Lung (tissue), 17 donors: ENCODE measurements at places on chromosomes 6 and 20.
A peak's percentile ranks its signal among the peaks of the same experiment; 100 is the strongest.

GRCh38 chr6:23754197-23754596 lies 371.8 kb upstream of the NRSN1 start:
- DNase-seq = no peak

DNA sequence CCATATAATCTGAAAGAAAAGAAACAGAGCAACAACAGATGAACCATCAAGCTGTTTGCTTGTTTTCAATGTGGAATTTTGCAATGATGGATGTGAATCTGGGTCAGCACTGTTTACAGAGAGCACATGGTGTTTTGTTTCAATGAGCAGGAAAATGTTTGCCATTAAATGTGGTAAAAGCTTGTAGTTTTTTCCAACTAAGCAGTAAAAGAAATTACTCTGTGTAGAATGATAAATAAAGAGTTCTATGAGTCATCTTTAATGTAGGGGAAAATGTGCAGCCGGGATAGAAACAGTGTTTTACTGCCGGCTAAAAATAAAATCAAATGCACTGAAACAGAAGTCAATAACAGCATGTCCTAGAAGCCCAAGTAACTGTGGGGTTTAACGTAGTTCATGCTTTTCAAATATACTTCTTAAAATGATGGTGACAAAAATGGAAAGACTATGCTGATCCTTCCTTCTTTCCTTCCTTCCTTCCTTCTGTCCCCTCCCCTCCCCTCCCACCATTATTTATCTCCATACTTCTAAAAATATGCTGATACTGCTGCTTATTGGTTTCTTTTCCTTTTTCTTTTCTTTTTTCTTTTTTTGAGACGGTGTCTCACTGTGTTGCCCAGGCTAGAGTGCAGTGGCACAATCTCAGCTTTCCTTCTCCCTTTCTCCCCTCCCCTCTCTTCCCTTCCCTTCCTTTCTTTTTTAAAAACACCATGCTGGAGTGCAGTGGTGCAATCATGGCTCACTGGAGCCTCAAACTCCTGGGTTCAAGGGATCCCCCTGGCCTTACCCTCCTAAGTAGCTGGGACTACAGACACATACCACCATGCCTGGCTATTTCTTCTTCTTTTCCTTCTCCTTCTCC lies 6.3 kb upstream of the NAA20 start:
- peak; percentile 89 for DNase-seq

DNA sequence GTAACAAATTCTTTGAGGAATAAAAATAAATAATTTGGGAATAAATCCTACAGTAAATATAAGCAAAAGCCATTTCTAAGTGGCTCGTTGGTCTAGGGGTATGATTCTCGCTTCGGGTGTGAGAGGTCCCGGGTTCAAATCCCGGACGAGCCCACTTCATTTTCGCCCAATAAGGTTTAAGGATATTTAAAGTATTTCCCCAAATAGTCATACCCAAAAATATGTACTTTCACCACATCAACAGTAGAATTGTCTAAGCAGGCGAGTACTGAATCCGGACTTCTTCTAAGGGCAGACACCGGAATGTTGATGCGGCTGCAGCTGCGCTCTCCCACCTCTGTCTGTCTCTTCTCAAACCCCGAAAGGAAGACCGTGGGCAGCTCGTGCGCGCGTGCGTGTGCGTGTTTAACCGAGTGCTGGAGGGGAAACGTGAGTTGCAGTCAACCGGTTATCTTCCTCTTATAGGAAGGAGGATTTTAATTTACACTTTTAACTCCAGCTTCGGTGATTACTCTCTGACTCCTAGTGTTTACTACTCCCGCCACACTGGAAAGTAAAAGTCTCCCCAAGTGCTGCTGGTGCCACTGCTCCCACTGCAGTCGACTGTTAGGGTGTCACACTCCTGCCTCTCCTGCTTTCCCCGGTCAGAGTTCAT lies 155.7 kb upstream of the PRSS16 start:
- peak; percentile 24 for DNase-seq

DNA sequence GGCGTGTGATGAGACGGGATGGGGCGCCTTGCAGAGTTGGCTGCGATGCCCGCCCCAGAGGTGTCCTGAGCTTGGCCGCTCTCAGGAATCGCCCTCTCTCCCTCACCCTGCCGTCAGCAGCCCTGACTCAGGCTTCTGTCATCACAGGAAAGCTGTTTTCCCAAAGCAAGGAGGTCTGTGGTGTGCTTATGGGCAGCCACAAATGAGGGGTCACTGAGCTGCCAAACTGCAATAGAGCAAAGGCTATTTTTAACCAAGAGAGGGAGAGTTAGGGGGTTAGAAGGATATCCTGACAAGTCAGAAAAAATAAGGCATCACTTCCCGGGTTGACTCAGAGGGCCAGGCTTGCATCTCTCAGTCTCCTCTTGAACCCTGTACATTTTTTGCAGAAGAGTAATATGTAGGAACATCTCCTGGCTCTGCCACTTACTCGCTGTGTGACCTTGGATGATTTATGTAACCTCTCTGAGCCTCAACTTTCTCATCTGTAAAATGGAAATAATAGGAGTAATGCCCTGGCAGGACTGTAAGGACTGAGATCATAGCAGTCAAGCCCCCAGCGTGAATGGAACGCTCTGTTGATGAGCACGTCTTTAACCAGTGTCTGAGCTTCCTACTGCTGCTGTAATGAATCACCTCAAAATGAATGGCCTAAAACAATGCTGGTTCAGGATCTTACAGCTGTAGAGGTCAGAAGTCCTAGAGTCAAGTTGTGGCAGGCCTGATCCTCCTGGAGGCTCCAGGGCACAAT lies 181.9 kb downstream of the NFATC2 start:
- no peak for DNase-seq

GRCh38 chr6:16948396-16948795 lies 153.5 kb upstream of the STMND1 start:
- no peak for DNase-seq

DNA sequence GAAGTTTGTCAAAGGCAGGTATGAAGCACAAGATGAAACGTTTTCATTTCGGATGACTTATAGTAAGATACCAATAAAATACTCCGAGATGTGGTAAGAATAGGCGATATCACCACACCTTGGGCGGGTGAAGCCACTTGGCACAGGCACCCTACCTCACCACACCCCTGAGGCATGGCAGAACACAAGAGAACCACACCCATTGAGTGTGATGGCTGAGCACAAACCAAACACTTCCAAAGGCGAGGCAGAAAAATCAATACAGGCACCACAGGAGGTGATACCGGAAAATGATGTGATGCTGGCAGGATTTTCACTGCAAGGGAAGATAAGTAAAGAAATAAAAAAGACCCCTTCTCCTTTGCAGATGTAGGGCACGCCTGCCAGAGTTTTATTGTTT lies 332.9 kb upstream of the PRDM1 start:
- no peak for DNase-seq

DNA sequence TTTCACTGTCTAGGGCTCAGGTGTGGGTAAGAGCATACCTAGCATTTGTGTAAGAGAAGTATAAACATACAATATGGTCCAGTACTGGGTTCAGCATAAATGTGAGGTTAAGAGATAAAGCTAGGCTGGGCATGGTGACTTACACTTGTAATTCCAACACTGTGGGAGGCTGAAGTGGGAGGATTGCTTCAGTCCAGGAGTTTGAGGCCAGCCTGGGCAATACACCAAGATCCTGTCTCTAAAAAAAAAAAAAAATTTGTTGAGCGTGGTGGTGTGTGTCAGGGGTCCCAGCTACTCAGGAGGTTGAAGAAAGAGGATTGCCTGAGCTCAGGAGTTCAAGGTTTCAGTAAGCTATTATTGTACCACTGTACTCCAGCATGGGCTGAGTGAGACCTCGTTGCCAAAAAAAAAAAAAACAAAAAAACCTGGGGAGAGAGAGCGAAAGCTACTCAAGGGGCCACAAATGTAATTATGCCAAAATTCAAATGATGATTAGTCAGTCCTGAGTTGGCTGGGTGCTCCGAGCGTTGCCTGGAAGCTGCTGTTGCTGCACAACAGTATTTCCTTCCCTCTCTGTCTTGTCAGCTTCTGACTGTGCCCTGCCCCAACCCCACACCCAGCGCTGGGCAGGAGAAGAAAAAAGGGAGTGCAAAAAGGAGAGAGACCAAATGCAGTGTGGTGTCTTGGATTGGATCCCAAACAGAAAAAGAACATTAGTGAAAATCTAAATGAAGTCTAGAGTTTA lies 24.0 kb downstream of the CMTR1 start:
- no peak for DNase-seq

DNA sequence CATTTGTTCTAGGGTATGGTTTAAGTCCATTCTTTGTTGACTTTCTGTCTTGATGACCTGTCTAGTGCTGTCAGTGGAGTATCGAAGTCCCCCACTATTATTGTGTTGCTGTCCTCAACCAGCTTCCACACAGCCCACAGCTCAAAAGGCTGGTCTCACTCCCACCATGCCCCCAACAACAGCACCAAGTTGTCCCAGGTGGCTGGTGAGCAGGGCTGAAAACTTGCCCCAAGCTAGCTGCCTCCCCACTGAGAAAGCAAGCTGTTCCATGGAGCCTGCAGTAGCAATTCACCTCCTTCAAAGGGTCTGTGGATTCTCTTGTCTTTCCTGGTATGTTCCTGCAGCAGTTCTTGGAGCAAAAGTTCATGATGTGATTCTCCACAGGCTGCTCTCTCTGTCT lies 221.0 kb downstream of the SYNDIG1 start:
- DNase-seq = no peak

DNA sequence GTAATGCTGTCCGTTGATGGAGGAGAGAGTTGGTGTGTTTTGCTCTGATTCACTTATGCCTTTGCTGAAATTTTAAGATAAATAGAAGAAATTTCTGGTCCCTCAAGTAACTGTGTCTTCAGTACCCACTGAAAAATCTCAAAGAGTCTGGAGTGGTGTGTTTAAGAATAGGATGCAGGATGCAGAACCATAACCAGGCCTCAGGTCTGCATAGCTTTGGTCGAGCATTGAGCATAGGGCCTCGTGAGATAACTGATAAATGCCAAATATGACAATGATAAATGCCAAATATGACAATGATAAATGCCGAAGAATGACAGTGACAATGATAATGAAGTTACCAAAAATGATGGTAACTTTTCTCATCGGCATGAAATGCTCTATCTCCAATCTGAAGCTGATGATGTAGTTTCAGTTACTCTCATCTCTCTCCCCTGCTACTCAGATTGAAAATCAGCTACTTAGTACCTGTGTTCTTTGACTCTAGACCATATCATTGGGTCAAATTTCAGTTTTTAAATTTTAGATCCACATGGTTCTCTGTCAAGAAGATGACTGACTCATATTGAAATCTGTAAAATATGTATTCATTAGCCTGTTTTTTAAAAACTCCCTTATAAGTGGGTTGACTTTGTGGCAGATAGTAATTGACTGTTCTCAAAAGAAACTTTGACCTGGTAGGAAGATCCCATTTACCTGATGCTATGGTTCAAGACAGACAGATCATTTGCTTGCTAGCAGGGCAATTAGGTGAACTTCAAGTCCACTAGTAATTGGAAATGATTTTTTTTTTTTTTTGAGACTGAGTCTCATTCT lies 96.6 kb downstream of the SLC16A10 start:
- DNase-seq = no peak

DNA sequence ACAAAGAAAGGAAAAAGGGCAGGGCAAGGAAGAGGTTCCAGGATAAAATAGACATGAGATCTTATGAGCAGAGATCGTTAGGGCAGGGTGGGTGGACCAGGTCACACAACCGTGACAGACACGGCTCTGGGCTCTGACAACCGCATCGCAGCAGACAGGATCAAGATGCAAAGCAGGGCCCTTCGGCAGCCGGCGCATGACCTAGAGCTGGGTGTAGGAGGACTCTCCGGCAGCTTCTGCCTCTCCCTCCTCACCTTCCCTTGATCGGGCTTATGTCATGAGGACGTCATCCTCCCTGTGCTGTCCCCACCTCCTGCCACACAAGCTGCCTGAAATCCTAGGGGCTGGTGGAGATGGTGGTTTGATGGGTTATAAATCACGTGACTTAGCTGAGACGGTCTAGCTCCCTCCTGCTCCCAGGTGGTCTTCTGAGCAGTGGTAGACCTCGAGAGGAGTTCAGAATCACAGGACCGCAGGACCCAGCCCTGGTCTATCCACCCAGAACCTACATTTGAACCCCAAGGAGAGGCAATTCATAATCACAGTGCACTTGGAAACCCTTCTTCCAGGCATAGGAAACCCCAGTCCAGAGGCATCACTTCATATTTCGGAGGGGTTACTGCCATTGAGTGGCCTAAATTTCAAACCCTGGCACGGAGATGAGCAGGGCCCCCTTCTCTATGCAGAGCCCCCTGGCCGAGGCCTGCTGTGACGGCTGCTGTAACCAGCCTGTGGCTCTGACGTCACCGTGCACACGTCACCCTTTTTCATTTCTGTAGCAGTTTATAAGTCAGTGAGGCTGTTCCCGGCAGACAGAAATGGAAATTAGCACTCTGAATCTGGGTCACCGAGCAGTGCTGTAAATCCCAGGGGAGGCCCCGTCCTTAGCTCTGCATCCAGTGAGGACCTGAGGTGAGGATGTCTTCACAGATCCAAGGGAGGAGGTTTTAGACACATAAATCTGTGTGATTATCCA lies 8.7 kb upstream of the CCR6 start:
- DNase-seq = no peak

- peak; percentile 78 for DNase-seq
These were observed 695.7 kb upstream of the GJE1 start for GRCh38 chr6:141437011-141437410.

GRCh38 chr20:56885521-56885920 lies 256.4 kb downstream of the TFAP2C start:
- DNase-seq = no peak

GRCh38 chr20:39699166-39699725 lies 737.1 kb downstream of the DHX35 start:
- no peak for DNase-seq

- no peak for DNase-seq
These were observed 40.4 kb upstream of the KIF25 start for GRCh38 chr6:167956983-167957492.

GRCh38 chr6:18507561-18507960 lies 120.4 kb downstream of the RNF144B start:
- DNase-seq = no peak

DNA sequence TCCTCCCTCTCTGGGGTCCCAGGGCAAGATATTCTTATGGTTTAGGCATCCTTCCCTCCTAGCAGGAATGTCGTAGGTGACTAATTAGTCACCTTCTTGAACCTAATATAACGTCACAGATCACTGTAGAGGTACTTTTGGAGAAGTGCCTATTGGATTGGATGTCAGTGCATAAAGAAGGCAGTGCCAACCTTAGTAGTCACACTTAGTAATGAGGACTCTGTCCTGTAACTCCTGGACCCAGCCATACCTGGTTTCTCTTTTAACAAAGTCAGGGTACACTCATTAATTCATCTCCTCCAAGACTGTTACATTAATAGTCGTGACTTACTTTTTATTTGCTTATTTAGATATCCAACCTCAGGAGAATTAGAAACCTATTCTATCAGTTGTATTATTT lies 20.0 kb downstream of the VTA1 start:
- DNase-seq = no peak

- DNase-seq = no peak
These were observed 185.8 kb upstream of the SGK1 start for GRCh38 chr6:134503585-134504281.

- no peak for DNase-seq
These were observed 74.7 kb upstream of the SLC4A11 start for GRCh38 chr20:3313683-3314065.

- peak; percentile 98 for DNase-seq
These were observed 118.1 kb downstream of the CEBPB start for GRCh38 chr20:50308513-50309279.

GRCh38 chr6:50305660-50306059 lies 255.9 kb upstream of the DEFB112 start:
- no peak for DNase-seq
